ENCODE measurements at places on chromosomes 5 and 9.

GRCh38 chr5:104734046-104734445 is 1171.5 kb upstream of the NUDT12 start:
- no peak for DNase-seq

DNA sequence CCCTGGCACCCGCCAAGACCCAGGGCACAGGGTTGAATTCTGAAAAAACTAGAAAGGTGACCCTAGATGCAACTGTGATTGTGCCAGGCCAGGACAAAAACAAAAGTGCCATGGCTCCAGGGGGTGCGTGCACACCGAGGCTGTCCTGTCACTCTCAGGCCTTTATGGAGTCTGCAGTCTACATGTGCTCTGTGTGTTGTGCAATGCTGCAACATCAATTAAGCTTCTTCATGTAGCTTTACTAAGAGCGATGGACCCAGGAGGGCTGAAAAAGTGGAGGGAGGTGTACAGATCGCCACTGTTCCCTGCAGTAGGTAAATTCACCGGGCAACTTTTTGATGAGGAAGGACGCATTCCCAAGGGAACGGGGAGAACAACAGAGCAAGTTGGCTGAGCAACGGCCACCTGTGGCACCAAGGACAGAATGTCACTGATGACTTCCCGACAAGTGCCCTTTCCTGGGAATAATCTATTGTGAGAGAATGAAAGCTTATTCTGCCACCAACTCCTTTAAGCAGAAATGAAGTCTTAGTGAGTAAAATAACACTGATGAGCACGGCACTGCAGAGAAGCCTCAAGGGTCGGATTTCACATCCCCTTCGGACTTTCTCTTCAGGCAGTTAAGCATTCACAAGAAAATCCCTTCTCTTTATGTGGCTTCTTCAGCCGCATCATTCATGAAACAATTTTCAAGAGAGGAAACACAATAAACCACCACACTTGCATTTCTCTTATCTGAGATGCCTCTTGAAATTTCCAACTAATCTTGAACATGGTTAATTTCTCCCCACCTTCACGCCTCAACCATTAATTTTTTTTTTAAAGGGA is 149.6 kb downstream of the DROSHA start:
- no peak for DNase-seq

DNA sequence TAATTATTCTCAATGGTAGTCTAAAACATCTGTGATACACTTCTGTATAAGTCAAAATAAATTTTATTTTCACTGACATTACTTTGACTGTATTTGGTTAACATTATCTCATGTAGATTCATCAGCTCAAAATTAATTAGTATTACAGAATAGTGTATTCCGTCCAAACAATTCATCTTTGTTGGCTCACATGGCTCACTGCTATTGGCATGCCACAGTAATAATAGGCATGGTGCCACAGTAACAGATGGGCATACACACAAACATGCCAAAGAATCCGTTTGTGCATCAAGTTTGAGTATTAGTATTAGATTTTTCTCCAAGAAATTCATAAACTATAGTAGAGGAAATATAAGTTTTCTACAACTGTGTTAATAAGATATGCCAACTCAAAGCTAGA is 14.2 kb downstream of the AP3B1 start:
- DNase-seq: no peak

- no peak for DNase-seq
Observed at GRCh38 chr5:176741561-176742211, 68.7 kb upstream of the UNC5A start.

DNA sequence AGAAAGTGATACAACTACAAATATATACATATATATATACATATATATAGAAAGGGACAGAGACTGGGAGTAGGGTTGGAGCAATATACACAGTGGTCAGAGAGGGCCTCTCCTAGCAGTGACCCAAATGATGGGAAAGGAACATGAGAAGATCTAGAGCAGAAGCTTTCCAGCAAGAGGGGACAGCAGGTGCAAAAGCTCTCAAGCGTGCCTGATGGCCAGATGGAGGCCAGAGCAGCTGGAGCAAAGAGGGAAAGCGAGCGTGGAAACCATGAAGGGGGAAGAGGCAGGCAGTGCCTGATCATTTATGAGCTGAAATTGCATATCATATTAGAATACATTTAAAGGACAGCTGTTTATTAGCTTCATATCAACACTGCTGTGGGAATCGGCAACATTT is 7.6 kb upstream of the GRPEL2 start:
- DNase-seq: no peak

GRCh38 chr5:55327281-55327680 is 19.5 kb downstream of the MTREX start:
- no peak for DNase-seq

- DNase-seq: no peak
Observed at GRCh38 chr9:31799953-31800609, 584.4 kb upstream of the ACO1 start.

DNA sequence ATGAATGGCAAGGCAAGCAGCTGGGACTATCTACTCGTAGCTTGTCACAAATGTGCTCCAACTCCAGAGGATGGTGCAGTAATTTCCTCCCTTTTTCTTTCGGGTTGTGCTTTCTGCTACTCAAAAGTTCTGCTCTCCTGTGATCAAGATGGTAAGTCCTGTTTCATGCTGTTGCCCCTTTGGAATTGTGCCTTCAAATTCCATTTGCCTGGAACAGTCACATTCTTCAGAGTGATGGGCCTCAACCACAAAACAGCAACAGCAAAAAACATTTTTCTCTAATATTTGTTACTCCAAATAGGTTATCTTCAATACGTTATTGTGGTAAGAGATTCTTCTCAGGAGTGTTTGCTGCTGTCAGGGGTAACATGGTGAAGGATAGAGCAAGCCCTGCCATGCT is 209.3 kb downstream of the PALM2AKAP2 start:
- no peak for DNase-seq

- peak; percentile 6 for DNase-seq
Observed at GRCh38 chr5:37071901-37072581, 177.1 kb downstream of the CPLANE1 start.

- no peak for DNase-seq
Observed at GRCh38 chr9:81653240-81653639, 36.1 kb downstream of the TLE1 start.

DNA sequence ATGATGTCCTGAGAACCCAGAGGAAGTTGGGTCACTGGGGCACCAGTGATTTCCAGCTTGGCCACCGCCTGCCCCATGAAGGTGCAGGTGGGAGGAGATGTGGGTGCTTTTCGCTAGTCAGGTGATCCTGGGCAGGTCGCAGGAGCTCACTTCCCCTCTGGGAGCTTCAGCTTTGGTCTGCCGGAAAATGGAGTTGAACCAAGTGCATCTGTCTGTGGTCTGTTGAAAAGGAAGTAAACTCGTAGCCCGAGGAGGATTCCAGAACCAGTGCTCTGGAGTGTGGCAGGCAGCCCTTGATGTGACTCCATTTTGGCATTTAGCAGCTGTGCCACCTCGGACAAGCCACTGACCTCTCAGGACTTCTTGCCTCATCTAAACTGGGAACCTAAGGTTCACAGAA is 81.8 kb upstream of the HRH2 start:
- DNase-seq: no peak

- no peak for DNase-seq
Observed at GRCh38 chr9:96605328-96605727, 14.3 kb downstream of the CDC14B start.

DNA sequence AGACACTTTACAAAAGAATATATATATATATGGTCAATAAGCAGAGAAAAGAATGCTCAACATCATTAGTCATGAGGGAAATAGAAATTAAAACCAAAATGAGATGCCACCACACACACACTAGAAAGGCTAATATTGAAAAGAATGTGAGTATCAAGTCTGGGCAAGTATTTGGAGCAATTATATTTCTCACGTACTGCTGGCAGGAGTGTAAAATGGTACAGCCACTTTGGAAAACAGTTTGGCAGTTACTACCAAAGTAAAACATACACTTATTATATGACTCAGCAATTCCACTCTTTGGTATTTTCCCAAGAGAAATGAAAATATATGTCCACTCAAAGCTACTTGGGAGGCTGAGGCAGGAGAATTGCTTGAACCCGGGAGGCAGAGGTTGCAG is 29.8 kb downstream of the NEUROG1 start:
- DNase-seq: no peak

- no peak for DNase-seq
Observed at GRCh38 chr9:113851873-113852272, 24.2 kb upstream of the ZNF618 start.

Data from amygdala (tissue), 56 donors.